Sigmoid colon (tissue), 7 donors: ENCODE measurements at places on chromosomes 7 and 10. TPM values are rescaled to one million over a fixed set of nuclear protein-coding genes. Genes with fewer than 3 reads are reported as not detected.

GRCh38 chr10:4437791-4438190 lies 388.2 kb upstream of the AKR1E2 start:
- H3K27me3 ChIP-seq, result no peaks in the 10 kb centered on the region
- DNase-seq, result no peak
- H3K27ac ChIP-seq, result no peak overlapping the region
- no peaks in the 10 kb centered on the region for H3K4me1 ChIP-seq

GRCh38 chr10:127375461-127375860 lies 173.6 kb upstream of the NPS start:
- no peak overlapping the region for H3K27ac ChIP-seq
- DNase-seq, result no peak
- H3K27me3 ChIP-seq, result no peaks in the 10 kb centered on the region
- H3K4me1 ChIP-seq, result no peaks in the 10 kb centered on the region

DNA sequence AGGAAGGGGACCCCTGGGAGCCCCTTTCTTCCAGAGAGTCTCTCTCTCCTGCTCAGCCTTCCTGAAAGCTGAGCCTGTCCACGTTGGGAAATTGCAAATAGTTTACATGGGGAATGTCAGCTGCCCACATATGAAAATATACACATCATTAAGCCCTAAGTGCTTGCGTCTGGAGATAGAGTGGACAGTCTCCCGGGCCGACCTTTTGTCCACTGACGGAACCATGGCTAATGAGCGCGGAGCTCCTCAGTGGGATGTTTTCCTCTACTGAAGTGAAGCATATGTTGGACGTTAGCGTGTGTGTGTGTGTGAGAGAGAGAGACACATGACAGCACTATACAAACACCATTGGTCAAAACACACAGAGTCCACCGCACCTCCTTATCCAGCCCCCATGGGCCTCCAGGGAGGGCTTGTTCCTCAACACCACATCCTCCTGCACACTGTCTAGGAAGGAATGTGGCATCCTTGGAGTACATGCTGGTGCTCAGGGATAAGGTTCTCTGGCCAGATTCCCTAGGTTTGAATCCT lies 128.4 kb downstream of the RGS10 start:
- no peaks in the 10 kb centered on the region for H3K27me3 ChIP-seq
- H3K27ac ChIP-seq, result peak overlapping the region; percentile 77
- DNase-seq, result peak; percentile 81
- H3K4me1 ChIP-seq, result no peaks in the 10 kb centered on the region
- H3K4me3 ChIP-seq, result no peak overlapping the region

- H3K4me3 ChIP-seq, result no peak overlapping the region
- H3K4me1 ChIP-seq, result peaks cover 76% of the 10 kb centered on the region
- H3K27me3 ChIP-seq, result no peaks in the 10 kb centered on the region
- DNase-seq, result no peak
- no peaks in the 10 kb centered on the region for H3K36me3 ChIP-seq
Measured at GRCh38 chr10:74018241-74018640, 20.3 kb downstream of the VCL start.

DNA sequence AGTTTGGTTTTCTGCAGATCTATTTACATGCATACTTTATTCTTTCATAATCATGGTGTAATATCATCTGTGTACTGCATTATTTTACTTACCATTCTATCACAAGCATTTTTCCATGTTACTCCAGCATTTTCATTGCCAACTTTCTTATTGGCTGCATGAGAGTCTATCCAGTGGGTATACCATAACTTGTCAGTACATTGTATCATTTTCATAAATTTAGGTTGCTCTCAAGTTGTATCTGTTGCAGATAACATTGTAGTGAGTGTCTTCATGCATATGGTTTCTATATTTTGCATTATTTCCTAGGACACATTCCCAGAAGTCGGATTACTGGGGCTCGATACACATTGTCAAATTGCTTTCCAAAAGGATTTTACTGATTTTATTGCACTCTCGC lies 87.2 kb upstream of the INSYN2A start:
- no peaks in the 10 kb centered on the region for H3K36me3 ChIP-seq
- H3K4me3 ChIP-seq, result no peak overlapping the region
- no peak for DNase-seq
- H3K27me3 ChIP-seq, result no peaks in the 10 kb centered on the region
- no peak overlapping the region for H3K27ac ChIP-seq

- no peaks in the 10 kb centered on the region for H3K4me1 ChIP-seq
- H3K36me3 ChIP-seq, result no peaks in the 10 kb centered on the region
- no peaks in the 10 kb centered on the region for H3K27me3 ChIP-seq
- H3K27ac ChIP-seq, result no peak overlapping the region
Measured at GRCh38 chr10:89973326-89973725, 271.9 kb downstream of the KIF20B start.

GRCh38 chr7:137985897-137986251 lies 16.0 kb downstream of the CREB3L2 start:
- no peak for DNase-seq
- H3K27me3 ChIP-seq, result no peaks in the 10 kb centered on the region
- peaks cover 99% of the 10 kb centered on the region for H3K4me1 ChIP-seq
- H3K27ac ChIP-seq, result peak overlapping the region; percentile 68
- H3K4me3 ChIP-seq, result no peak overlapping the region
- no peaks in the 10 kb centered on the region for H3K36me3 ChIP-seq

Gene CACNA2D1
- 115 TPM for total RNA-seq

Gene SAP25
- total RNA-seq, result 0.71 TPM

Gene SEMA3A
- 59.6 TPM for total RNA-seq

Gene NCF1
- 4.1 TPM for total RNA-seq

Gene FGL2
- 68.5 TPM for total RNA-seq

Gene PNLIP
- total RNA-seq, result not detected

Gene ELN
- total RNA-seq, result 39.6 TPM
